ENCODE measurements at places on chromosomes 6 and 20.

DNA sequence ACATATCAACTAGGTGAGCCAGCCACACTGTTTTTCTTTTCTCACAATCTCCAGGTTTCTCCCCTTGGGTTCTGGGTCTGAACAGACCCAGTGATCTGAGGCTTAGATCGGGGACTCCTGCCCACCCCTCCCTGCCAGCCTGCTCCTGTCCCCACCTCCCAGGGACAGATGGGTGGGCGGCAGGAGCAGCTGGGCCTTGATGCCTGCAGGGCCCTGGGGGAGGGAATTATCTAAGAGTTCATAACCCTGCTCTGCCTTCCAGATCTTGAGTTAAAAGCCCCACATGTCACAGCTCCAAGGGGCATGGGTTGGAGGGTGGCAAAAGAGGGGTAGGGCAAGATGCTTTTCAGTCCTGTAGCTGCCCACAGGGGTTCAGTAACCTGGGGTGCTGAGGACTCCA, 5.2 kb upstream of the XKR7 start:
- DNase-seq: no peak

DNA sequence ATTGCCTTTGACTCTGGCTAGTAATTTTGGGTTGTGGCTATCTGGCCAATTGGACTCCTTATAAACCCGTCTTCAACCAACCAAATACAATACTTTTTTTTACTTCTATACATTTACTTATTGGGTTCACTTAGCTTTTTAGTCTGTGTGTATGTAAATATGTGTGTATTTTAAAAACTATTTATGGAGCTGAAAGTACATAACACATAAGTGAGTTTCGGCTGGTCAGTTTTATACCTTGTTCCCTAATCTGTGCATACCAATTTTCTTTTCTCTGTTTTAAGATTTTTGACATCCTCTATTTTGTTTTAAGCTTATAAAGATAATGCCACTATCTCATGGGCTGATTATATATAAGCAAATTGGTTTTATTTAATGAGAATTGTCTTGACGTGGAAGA, 129.5 kb downstream of the LRRC1 start:
- no peak for DNase-seq

GRCh38 chr6:90202156-90202555, 94.5 kb downstream of the BACH2 start:
- no peak for DNase-seq

DNA sequence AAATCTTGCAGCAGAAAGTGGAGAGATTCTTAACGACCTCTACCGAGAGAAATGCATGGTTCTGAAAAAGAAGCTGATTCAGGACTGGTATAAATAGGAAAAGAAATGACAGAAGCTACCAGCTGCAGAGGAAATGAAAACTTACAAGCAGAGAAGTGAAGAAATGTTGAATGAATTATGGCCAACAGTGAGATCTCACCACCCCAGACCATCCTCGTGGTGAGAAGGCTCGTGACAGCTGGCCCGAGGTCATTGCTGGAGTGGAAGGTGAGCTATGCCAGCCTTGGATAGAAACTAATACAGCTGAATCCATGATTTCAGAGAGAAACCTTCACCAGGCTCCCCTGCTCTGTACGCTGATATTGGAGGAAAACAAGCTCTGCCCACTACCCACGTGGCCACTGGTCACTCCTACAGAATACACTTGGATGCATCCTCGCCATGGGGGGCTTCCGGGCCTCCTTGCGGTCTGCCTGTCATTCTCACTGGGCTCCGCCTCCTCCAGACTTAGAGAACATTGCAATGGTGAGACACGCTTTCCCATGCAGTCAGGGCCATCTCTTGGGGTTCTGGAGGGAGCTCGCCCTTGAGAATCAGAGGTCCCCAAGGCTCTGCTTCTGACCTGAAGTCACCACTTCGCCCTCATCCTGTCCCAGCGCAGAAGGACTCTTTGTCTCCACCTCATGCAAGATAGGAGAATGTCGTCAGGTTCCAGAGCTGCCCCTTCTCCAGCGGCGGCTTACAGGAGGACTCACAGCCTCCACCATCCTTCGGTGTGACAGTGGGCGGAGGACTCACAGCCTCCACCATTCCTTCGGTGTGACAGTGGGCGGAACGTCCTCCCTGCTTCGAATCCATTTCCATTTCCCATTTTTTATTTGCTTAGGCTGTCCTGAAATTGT, 10.6 kb upstream of the TUBB2B start:
- no peak for DNase-seq

DNA sequence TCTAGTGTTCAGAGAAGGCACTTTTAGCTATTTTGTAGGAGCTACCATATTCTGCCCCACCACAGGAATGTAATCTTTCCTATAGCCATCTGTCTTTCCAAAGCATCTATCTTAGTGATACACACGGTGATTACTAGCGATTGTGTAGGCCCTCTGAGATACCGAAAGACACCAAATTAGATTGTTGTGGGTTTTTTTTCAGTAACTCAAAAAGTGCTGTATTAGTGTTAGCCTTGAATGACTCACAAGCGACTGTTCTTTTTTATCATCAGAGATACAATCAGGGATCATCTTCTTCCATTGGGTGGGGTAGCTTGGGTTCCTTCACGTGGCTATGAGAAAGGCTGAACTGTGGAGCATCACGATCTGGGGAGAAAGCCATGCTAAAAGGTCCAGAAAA, 160.2 kb downstream of the MTFR2 start:
- DNase-seq: no peak

DNA sequence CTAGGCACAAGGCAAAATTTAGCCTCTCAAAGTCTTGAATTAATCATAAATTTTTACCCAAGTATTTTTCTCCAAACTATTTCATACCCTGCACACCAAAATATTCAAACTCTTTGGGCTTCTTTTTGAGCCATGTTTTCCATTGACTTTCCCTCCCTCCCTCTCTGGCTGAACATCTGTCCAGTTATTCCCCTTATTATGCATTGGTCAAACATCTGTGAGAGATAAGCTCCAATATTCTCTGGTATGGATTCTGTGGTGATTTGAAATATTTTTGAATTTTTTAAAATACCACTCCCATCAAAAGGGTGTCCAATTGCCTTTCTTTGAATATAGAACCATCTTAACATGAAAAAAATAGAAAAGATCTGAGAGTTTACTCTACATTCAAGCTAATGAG, 244.2 kb downstream of the RFPL4B start:
- DNase-seq: peak; percentile 48

- no peak for DNase-seq
Measured at GRCh38 chr20:1491860-1492642, 831 bp upstream of the SIRPB2 start.

DNA sequence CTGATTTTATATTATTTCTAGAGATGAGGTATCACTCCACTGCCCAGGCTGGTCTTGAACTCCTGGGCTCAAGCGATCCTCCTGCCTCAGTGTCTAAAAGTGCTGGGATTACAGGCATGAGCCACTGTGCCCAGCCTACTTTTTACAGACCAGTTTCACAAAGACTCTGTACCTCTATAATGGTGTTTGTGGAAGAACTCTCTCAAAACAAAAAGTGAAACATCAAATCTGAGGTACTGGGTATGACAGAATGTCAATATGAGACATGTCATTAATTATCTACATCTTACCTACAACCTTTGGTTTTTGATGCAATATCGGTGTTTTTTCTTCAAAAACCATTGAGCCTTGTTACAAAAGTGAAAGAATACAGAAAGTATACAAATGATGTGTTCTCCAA, 49.4 kb upstream of the MCM9 start:
- DNase-seq: no peak

DNA sequence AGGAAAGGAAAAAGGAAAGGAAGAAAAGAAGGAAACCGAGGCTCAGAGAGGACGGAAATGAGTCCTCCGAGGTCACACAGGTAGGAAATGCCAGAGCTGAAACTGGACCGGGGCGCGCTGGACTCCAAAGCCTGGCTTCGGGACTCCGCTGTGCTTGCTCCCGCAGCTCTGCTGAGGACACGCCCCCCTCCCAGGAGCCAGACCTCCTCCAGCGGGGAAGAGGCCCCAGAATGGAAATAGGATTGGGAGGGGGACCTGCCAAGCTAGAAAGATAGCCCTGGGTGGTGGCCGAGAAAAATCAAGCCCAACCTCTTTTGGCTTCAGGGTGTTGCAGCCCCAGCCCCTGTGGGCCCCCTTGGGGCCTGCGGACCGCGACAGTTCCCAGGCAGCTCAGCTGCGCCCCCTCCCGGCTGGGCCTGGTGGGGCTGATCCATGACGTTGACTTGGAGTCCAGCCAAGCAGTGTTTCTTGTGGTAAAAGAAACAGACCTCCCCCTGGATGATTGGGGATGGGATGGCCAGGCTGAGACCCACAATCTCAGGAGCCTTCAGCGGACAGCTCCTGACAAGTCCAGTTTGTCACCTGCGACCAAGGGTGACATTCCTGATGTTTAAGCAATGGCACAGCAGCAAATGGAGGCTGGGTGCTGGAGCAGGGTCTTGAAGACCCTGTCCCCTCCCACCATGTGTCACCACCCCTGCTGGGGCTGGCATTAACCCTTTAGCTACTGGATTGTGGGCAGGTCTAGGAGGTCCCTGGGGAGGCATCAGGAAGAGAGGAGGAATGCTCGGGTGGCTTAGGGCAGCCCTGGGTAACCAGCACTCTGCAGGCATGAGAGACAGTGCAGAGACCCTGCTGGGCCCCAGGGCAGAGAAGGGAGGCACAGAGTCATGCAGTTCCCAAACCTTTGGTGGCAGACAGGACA, 55.4 kb downstream of the RIPOR3 start:
- DNase-seq: peak; percentile 65

DNA sequence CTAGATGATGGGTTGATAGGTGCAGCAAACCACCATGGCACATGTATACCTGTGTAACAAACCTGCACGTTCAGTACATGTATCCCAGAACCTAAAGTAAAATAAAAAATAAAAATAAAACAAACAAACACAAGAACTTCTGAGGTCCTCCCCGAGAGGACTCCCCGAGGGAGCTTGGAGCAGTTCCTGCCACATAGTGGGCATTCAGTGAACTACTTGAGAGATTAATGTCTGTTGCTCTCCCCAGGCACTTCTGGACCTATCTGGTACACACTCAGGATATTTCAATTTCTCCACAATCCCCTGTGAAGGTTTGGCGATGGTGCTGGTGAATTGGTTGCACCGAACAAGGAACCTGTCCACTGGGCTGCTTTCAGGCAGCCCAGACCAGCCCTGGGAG, 311.2 kb downstream of the ESR1 start:
- DNase-seq: no peak

DNA sequence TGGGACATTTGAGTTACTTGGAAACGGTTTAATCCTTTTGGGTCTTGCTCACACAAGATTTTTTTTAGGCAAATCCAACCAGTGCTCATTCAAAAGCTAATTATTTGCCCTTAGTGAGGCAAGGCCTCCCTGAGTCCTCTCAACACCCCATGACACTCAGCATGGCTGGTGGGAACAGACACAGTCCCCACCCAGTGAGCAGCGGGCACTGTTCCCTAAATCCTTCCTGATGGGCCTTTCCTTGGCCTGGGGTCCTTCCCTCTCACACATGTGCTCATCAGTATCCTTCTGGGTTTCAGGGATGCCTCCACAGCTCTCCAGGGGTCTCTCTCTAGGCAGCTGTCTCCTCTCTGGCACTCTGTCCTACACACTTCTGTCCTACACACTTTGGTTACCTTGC, 28.0 kb downstream of the PLAGL2 start:
- DNase-seq: no peak

GRCh38 chr20:44924541-44924940, 14.7 kb downstream of the PABPC1L start:
- DNase-seq: no peak

GRCh38 chr6:166774292-166774691, 147.2 kb upstream of the RPS6KA2 start:
- no peak for DNase-seq

GRCh38 chr6:112189494-112189893, 64.9 kb downstream of the LAMA4 start:
- DNase-seq: peak; percentile 90

GRCh38 chr6:127026247-127026646, 92.2 kb upstream of the RSPO3 start:
- no peak for DNase-seq

- peak; percentile 48 for DNase-seq
Measured at GRCh38 chr20:32155017-32155981, 45.8 kb downstream of the TM9SF4 start.

- DNase-seq: no peak
Measured at GRCh38 chr20:60642541-60642940, 609.5 kb upstream of the CDH4 start.

- no peak for DNase-seq
Measured at GRCh38 chr20:420721-421574, 12.8 kb downstream of the RBCK1 start.

DNA sequence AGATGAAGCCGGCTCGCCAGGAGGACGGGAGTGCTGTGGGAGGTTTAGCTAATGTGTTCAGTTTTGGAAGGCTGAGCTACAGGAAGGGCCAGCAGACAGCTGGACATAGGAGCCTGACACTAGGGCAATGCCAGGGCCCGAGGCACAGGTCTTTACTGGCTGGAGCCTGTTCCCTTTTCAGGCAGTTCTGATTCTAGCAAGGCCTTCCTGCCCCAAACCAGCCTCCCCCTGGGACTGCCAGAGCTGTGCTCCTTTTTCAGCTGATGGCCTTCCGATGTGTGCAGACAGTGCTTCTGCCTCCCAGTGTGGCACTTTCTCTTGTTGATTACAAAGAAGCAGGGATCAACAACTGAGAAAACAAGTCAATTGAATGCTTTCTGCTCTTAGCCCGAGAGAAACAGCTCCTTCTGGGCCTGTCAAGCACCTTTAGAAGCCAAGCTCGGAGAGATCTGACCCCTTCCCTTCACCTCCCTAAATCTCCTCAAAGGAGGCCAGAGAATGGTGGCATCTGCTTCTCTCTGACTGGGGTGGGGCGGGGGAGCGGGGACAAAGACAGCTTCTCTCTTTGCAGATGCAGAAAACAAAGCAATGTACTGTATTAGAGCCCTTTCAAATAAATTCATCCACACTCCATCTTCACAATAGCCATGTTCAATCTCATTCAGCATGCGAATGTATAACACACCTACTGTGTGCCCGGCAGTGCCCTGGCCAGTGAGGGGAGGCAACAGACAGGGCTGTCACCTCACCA, 63.2 kb downstream of the RAB44 start:
- no peak for DNase-seq

- no peak for DNase-seq
Measured at GRCh38 chr6:75272145-75272840, 12.3 kb downstream of the TMEM30A start.

DNA sequence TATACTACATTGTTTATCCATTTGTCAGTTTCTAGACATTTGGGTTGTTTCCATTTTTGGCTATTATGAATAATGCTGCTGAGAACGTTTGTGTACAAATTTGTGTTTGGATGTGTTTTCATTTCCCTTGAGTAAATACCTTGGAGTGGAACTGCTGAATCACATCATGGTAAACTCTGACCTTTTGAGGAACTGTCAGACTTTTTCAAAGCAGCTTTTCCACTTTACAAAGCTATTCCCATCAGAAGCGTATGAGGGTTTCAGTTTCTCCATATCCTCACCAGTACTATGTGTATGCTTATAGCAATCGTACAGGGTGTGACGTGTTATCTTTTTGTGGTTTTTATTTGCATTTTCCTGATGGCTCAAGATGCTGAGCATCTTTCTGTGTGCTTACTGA, 103.7 kb downstream of the MYO6 start:
- no peak for DNase-seq
